G401 (cell line): ENCODE measurements at places on chromosomes 7 and 10.

DNA sequence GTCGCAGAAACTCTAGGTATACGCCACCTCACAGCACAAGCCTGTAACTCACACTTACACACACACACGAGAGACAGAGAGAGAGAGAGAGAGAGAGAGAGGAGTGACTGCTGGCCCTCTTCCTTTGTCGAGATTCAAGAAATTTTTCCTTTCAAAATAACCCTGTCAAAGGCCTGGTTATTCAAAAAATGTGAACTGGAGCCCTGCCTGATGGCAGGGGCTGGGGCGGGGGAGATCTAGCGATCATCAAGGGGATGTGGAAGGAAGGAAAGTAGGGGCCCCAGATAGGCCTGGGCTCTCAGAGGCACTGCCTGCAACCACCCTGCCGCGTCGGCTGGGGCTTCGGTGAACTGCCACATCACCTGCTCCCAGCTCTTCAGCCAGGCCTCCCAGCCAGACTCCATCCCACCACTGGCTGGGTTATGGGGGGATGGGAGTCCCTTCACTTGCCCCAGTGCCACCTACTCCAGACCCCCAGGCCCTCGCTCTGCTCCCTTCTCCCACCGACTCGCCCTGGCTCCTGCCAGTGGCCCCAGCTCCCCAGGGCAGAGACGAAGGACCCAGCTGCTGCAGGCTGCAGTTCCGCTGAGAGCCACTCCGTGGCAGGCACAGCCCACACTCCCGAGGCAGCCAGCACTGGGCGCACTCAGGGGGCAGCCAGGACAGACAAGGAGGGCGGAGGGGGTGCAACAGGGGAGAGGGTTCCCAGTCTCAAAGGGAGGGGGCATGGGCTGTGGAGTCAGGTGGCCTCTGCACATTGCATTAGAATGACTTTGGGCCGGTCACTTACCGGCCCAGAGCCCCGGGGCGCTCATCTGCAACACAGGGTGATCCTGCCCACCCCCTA lies 15.3 kb downstream of the KCNH2 start:
- DNase-seq, result peak; percentile 82

- no peak for DNase-seq
Observed at GRCh38 chr10:70191161-70191971, 21.1 kb upstream of the SAR1A start.

DNA sequence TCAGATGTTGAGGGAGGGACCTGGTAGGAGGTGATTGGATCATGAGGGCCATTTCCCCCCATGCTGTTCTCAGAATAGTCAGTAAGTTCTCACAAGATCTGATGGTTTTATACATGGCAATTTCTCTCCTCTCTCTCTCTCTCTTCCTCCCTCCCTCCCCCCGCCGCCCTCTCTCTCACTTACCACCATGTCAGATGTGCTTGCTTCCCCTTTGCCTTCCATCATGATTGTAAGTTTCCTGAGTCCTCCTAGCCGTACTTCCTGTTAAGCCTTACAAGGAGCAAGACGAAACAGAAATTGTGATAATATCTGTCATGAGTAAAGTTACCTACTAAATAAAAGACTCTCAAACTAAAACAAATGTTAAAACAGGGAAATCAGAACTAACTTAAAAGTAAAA lies 19.9 kb upstream of the GPR141 start:
- DNase-seq, result no peak

- DNase-seq, result no peak
Observed at GRCh38 chr7:158991824-158992621, 135.7 kb downstream of the DYNC2I1 start.

GRCh38 chr10:70508912-70509756 lies 30.6 kb downstream of the PALD1 start:
- no peak for DNase-seq

- no peak for DNase-seq
Observed at GRCh38 chr10:132461103-132461682, 64.2 kb downstream of the PWWP2B start.

- no peak for DNase-seq
Observed at GRCh38 chr10:43727935-43728334, 79.3 kb upstream of the ZNF32 start.

DNA sequence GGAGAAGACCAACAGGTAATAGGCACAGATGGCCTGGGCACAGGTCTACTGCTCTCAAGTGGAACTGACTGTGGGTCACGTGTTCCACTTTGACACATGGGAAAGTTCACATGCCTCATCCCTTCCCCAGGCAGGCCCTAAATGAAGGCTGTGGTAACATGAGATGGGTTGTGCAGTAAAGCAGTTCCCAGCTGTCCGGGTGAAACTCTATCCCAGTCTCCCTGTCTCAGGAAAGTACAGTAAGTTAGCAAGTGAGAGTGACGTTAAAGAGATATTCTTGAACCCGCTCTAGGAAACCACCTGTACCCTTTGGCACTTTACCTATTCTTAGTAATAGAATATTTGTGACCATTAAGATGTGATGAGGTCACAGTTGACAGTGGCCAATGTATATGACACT lies 343.7 kb upstream of the AOAH start:
- no peak for DNase-seq

GRCh38 chr10:19221216-19221615 lies 172.6 kb downstream of the MALRD1 start:
- no peak for DNase-seq

- peak; percentile 74 for DNase-seq
Observed at GRCh38 chr7:101913851-101914250, 96.4 kb downstream of the CUX1 start.

GRCh38 chr10:10716972-10717371 lies 300.7 kb upstream of the CELF2 start:
- DNase-seq, result no peak

DNA sequence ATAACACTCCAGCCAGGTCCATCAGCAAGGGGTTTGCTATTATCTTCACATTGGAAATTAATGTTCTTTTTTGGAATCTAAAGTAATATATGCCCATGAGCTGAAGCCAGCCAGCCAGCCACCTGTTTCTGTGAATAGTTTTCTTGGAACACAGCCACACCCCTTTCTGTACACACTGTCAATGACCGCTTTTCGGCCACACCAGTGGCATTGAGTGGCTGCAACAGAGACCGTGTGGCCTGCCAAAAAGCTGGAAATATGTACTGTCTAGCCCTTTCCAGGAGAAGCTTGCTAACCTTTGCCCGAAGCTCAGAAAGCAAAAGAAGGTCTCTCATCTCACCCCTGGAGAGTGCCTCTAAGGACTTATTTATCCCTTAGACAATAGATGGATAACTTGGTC lies 98.5 kb upstream of the NPS start:
- DNase-seq, result no peak

DNA sequence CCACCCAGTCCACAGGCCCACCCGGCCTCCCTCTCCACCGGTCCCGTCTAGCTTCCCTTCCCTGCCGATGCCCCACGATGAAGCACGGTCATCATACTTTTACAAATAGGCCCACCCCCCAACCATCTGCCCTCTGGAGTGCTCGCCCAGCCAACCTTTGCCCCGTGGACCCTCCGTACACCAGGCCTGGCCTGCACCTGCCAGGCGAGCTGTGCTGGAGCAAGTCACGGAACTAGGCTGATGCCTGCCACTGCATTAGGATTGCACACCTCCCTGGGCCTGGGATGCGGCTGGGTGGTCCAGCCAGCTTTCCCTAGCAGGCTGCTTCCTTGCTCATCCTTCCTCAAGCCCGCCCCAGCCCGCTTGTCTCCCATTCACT lies 44.7 kb downstream of the PPIF start:
- DNase-seq, result no peak

GRCh38 chr7:55108818-55109217 lies 90.0 kb downstream of the EGFR start:
- DNase-seq, result no peak

- peak; percentile 32 for DNase-seq
Observed at GRCh38 chr10:91411621-91412020, 1.5 kb downstream of the HECTD2 start.

GRCh38 chr7:33457039-33457438 lies 327.7 kb downstream of the BBS9 start:
- no peak for DNase-seq

- DNase-seq, result no peak
Observed at GRCh38 chr7:854118-854775, 22.0 kb downstream of the SUN1 start.

DNA sequence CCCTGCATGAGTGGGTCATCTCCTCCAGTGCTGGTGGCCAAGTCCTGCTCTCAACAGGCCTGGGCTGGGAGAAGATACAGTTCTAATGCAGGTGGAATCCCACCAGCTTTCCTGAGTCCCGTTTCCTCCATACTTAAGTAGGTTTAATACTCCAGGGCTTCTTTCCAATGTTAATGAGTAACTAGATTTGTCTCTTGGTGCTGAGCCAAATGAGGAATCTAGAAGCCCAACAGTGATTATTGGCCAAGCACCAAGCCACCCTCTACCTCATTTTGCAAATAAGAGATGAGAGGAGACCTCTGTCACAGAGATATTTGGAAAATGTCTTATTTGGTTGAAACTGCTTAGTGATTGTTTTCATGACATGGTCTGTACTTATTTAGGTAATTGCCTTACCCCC lies 37.1 kb downstream of the STARD3NL start:
- no peak for DNase-seq

- DNase-seq, result no peak
Observed at GRCh38 chr7:27619492-27619891, 43.2 kb downstream of the HIBADH start.

DNA sequence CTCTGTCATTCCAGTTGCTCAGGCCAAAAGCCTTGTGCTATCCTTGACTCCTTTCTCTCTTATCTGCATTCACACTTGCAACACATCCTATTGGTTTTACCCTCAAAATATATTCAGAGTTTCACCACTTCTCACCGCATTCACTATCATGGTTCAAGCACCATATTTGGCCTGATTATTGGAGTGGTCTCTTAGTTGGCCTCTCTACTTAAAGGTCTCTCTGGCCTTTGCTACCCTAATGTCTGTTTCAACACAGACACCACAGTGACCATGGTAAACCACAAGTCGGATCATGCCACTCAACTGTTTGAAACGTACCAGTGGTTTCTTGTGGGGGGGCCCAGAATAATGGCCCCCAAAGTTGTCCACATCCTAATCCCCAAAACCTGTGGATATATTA lies 15.2 kb upstream of the PDZD8 start:
- DNase-seq, result no peak

GRCh38 chr7:149598721-149599308 lies 101.2 kb upstream of the ZNF746 start:
- peak; percentile 78 for DNase-seq

DNA sequence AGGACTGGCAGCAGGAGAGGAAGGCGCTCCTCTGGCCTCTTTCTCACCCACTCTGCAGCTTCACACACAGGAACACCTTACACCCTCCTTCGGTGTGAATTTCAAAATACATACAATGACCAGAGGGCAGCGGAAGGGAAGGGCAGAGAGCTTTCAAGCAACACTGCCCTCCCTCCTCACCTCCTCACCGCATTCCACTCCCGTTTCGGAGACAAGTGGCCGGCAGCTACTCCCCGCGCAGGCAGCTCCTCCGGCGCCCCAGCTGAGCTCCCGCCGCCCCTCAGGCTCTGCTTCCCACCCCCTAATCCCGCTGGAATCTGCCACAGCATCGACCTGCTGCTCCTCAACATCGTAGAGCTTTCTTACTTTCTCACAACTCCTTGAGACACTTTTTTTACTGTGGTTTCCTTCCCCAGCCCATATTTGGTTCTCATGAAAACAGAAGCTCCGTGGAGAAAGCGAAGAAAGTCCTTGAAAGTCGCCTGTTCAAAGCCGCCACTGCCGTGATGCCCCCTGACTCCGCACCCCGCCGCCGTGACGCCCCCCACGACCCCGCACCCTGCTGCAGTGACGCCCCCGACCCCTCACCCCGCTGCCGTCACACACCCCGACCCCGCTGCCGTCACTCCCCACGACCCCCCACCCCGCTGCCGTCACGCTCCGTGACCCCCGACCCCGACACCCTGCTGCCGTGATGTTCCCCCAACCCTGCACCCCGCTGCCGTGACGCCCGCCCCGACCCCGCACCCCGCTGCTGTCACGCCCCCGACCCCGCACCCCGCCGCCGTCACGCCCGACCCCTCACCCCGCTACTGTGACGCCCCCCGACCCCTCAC lies 14.6 kb upstream of the GPER1 start:
- no peak for DNase-seq
